Epithelial cell of proximal tubule (primary cell): ENCODE measurements at places on chromosomes 5 and 9. TPM values are rescaled to one million over a fixed set of nuclear protein-coding genes. Genes with fewer than 3 reads are reported as not detected.

GRCh38 chr5:166073901-166074581, 2217.4 kb upstream of the WWC1 start:
- DNase-seq, result no peak

GRCh38 chr5:171484460-171484899, 65.0 kb downstream of the FGF18 start:
- no peak for DNase-seq

- DNase-seq, result no peak
Measured at GRCh38 chr5:170508660-170509347, 5.0 kb downstream of the KCNIP1 start.

GRCh38 chr5:73066466-73066865, 53.9 kb upstream of the TMEM171 start:
- DNase-seq, result no peak

- DNase-seq, result no peak
Measured at GRCh38 chr5:93402451-93402850, 178.6 kb downstream of the NR2F1-AS1 start.

- no peak for DNase-seq
Measured at GRCh38 chr5:163475411-163475810, 15.0 kb downstream of the HMMR start.

DNA sequence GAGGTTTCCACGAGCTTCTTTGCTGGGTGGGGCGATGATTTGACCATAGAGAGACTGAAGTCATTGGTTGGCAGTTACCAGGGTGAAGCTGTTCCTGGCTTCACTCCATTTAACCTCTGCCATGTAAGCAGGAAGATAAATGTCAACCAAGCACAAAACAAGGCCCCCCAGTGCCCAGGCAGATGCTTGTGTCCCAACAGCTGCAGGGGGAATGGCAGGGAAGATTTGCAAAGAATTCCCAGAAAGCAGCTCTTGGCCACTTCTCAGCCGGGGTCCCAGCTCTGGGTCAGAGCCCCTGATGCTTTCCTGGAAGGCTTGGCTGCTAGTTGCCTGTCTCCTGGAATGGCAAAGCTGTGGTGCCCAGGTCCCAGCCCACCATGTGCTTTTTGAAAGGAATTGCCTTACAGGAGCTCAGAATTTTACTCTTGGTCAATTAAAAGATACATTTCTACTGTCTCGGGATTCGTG, 383.4 kb downstream of the ENC1 start:
- no peak for DNase-seq

DNA sequence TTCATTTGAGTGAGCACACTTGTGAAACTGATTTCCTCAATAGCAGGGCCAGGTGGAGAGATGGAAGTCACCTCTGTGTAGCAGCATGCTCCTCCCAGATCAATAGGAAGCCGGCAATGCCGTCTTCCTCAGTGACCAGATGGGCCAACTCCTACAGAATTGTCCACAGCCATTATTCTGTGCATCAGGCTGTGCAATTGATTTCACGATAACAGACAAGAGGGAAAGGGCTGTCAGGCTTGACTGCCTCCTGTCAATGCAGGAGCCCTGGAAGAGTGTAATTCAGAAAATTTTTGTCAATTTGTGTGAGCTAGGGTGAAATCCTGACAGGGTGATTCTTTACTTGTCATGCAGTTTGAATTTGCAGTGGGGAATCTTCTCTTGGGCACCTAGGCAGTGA, 838.4 kb upstream of the NUDT12 start:
- no peak for DNase-seq

GRCh38 chr9:126145887-126146253, 180.8 kb upstream of the MVB12B start:
- DNase-seq, result no peak

GRCh38 chr9:110541950-110542349, 37.6 kb downstream of the SVEP1 start:
- no peak for DNase-seq

- no peak for DNase-seq
Measured at GRCh38 chr5:83026930-83027687, 50.1 kb downstream of the TMEM167A start.

DNA sequence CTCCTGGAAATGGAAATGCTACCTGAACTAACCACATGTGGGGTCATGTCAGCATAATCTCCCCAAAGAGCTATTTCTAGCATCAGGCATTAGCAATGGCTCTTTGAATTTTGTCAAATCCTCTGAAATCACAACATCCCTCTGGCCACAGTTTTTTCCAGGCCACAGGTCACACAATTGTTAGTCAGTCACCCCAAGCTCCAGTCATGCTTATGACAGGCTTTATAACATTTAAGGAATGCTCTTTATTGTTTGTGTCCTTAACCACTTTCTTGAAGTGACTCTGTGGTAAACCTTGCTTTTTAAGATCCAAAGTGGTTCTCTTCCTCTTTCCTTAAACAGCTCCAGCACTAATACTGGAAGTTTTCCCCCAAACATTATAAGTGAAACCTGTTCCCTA, 169.2 kb upstream of the HMHB1 start:
- DNase-seq, result no peak

DNA sequence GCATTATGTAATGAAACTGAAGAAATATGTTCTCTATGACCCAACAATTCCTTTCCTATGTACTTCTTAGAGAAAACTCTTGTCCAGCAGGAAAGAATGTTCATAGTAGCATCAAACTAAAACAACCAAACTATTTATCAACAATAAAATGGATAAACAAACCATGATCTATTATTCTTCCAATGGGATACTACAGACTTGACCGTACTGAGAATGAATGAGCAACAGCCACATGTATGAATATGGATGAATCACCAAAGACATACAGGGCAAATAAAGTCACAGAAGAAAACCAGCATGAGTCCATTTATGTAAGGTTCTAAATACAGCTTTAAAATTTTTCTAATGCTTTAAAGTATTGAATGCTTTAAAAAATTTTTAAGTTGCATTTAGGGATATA, 73.6 kb upstream of the SUSD1 start:
- no peak for DNase-seq

GRCh38 chr5:174806729-174807128, 82.3 kb downstream of the MSX2 start:
- no peak for DNase-seq

GRCh38 chr5:107457881-107458280, 212.9 kb downstream of the EFNA5 start:
- DNase-seq, result no peak

- no peak for DNase-seq
Measured at GRCh38 chr5:38922199-38922598, 76.4 kb downstream of the OSMR start.

- no peak for DNase-seq
Measured at GRCh38 chr9:79264041-79264440, 307.7 kb upstream of the TLE4 start.

GRCh38 chr5:58477760-58478376, 13.4 kb upstream of the GAPT start:
- DNase-seq, result no peak

- DNase-seq, result no peak
Measured at GRCh38 chr5:115944501-115944900, 17.8 kb upstream of the LVRN start.

GRCh38 chr9:16515879-16516301, 354.6 kb downstream of the BNC2 start:
- DNase-seq, result no peak

- DNase-seq, result no peak
Measured at GRCh38 chr9:7500521-7500920, 299.1 kb downstream of the DMAC1 start.

- DNase-seq, result no peak
Measured at GRCh38 chr5:88724201-88724600, 158.8 kb downstream of the MEF2C start.

- DNase-seq, result no peak
Measured at GRCh38 chr5:175003531-175003930, 279.1 kb downstream of the MSX2 start.

- DNase-seq, result no peak
Measured at GRCh38 chr5:79329453-79329852, 93.5 kb downstream of the JMY start.

DNA sequence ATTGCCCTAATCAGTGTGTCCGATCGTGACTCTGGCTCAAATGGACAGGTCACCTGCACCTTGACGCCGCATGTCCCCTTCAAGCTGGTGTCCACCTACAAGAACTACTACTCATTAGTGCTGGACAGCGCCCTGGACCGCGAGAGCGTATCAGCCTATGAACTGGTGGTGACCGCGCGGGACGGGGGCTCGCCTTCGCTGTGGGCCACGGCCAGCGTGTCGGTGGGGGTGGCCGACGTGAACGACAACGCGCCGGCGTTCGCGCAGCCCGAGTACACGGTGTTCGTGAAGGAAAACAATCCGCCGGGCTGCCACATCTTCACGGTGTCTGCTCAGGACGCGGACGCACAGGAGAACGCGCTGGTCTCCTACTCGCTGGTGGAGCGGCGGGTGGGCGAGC, 1.4 kb downstream of the PCDHA13 start:
- DNase-seq, result no peak

DNA sequence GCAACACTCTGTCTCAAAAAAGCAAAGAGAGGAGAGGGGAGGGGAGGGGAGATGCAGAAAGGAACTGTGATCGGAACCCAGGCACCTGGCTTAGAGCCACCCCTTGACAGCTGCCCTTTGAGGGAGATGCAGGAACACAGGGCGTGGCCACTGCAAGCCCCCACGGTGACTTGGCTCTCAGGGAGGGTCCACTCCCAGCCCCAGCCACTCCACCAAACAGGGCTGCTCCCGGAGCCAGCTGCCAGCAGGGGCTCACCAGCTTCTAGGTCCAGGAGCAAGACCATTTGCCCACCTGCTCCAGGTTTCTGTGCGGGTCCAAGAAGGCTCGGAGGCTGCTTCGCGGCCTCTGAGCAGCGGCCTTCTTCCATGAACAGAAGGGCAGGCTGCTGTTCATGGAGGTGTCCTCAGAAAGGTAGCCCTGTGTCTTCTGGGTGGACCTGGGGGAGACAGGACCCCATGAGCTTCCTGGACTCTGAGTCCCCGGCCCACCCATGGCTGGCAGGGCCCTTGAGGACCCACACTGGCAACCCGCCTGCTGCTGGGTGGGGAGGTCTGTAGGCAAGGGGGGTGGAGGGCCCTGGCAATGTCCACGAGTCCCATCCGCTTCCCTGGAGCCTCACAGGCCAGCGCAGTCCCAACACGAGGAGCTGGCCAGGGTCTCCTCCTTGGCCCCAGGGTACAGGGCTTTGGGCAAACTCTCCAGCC, 7.9 kb downstream of the C9orf50 start:
- DNase-seq, result no peak

DNA sequence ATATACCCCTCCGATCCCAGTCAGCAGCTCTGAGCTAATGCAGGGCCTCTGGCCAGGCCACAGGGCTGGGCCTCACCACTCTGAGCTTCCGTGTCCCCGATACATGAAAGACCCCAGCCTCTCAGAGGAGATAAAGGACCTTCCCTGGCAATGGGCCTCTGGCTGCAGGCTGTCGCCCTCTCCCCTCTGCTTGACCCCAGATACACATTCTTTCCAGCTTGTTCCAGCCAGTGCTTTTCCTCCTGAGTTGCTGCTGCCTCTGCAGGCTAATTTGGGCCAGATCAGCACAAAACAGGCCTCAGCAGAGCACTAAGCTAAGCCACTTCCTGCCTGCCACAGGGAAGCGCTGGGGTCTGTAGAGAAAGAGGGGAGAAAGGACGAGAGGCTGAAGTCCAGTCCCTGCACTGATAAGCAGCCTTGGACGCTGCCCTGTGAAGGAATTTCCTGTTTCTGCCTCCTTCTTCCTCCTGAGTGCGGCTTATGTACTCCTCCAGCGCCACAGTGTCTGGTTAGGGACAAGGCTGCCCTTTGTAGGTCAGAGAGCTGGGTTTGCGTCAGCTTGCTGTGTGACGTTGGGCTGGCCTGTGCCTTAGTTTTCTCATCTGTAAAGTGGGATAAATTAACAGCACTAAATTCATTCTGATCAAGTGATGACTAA, 73.0 kb upstream of the IL17B start:
- peak; percentile 46 for DNase-seq

DNA sequence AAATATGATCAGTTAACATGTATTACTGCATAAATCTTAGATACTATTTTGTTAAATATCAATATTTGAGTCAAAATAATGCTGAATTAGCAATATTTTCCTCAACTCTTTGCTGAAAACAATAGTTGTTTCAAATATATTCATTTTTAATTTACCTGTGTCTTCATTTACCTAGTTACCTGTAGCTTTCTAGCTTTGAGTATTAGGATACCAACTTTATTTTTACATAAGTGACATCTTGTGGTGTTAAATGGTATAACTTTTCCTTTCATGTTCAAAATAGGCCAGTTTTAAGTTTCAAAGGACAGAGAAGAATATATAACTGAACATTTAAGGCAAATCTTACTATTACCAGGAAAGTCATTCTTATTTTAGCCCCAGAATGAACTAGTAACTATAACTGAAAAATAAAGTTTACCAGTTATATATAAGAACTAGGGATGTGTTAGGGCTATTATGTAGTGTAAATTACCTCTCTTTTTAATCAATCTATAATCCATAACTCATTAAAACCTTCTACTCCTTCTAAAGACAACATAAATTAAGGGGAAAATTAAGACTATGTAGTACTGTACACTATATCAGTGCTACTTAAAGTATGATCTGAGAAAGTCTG, 25.3 kb downstream of the AP3B1 start:
- no peak for DNase-seq

GRCh38 chr5:4584982-4585381, 555.1 kb upstream of the ADAMTS16 start:
- peak; percentile 44 for DNase-seq

GRCh38 chr9:88998503-88998902, 7.2 kb downstream of the S1PR3 start:
- peak; percentile 32 for DNase-seq

The SHOC1 gene
- total RNA-seq, result 0.07 TPM in 1 of 2 replicates, not detected in the other

The PCDHGB3 gene
- 0.14 and 1.1 TPM in 2 replicates for total RNA-seq

The CLTB gene
- total RNA-seq, result 149 and 152 TPM in 2 replicates

The C9orf153 gene
- not detected in 2 replicates for total RNA-seq

The ENTPD8 gene
- total RNA-seq, result not detected in 2 replicates

The FOXD4L6 gene
- total RNA-seq, result not detected in 2 replicates

The PCDHA3 gene
- total RNA-seq, result 0.06 TPM in 1 of 2 replicates, not detected in the other

The CSF2 gene
- 13.2 and 19.6 TPM in 2 replicates for total RNA-seq

The ENHO gene
- 0.22 and 0.75 TPM in 2 replicates for total RNA-seq

The FOXI1 gene
- total RNA-seq, result not detected in 2 replicates

The CDH9 gene
- not detected in 2 replicates for total RNA-seq

The PCDHA5 gene
- not detected in 2 replicates for total RNA-seq

The MARCHF3 gene
- total RNA-seq, result 2.4 and 5.0 TPM in 2 replicates

The TTC33 gene
- total RNA-seq, result 7.6 and 9.8 TPM in 2 replicates

The PCDHB14 gene
- total RNA-seq, result under 0.01 and 0.23 TPM in 2 replicates

The IL13 gene
- total RNA-seq, result not detected in 2 replicates

The FRMPD1 gene
- total RNA-seq, result under 0.01 TPM in 1 of 2 replicates, not detected in the other

The SOWAHA gene
- total RNA-seq, result 0.06 and 0.22 TPM in 2 replicates

The SEMA5A gene
- 1.6 and 4.0 TPM in 2 replicates for total RNA-seq

The JADE2 gene
- 20.3 and 21.6 TPM in 2 replicates for total RNA-seq
